ENCODE measurements at places on chromosomes 2 and 18.

- DNase-seq, result no peak
Observed at GRCh38 chr2:108924580-108925251, 64.3 kb downstream of the EDAR start.

DNA sequence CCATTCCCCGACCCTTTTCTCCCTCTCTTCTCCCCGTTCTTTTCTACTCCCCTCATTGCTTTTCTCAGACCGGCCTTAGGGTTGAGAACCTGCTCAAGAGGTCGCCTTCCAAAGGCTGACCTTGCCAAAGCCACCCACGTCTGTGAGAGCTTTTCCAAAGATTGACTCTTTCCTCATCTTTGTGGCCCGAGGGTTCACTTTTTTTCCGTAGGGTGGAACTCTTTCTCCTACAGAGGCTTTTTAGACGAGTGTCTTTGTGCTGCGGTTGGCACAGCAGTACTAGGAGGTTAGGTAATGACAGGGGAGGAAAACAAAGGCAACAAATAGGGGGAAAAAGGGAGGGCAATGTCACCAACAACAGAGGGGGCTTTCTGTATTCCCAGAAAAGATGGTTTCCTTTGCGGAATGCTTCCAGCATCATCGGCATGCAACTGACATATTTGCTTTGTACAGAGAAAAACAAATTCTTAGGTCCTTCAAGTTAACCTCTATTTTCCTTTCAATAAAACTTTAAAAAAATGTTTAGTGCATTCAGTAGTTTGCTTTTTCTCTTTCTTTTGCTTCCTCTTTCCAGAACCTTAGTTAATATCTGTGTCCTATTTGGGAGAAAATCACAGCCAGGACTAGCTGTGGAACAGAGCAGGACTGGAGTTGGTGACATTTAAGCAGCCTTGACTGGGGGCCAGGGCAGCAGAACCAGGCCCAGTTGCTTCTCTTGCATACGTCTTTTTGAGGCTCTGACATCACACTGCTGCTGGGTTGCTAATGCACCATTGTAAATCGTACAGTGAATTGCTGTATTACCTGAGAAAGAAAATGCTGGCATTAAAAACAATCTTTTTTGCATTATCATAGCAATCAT lies 188.1 kb upstream of the FANCL start:
- no peak for DNase-seq

GRCh38 chr2:147689220-147689909 lies 155.5 kb upstream of the ACVR2A start:
- peak; percentile 93 for DNase-seq

- DNase-seq, result no peak
Observed at GRCh38 chr2:158502974-158503373, 46.2 kb downstream of the PKP4 start.

DNA sequence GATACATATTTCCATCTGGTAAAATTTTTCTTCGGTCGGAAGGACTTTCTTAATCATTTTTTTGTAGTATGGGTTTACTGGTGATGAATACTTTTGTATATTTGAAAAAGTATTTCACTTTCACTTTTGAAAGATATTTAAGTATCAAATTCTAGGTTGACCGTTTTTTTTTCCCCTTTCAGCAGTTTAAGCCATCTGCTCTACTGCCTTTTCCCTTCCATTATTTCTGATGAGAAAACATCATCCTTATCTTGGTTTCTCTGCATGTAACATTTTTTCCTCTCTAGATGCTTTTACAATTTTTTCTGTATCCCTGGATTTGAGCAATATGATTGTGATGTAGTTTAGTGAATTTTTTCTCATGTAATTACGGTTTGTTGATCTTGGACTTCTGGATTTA lies 87.0 kb downstream of the MTX2 start:
- no peak for DNase-seq

- peak; percentile 77 for DNase-seq
Observed at GRCh38 chr2:127695491-127696472, 5.5 kb upstream of the SFT2D3 start.

DNA sequence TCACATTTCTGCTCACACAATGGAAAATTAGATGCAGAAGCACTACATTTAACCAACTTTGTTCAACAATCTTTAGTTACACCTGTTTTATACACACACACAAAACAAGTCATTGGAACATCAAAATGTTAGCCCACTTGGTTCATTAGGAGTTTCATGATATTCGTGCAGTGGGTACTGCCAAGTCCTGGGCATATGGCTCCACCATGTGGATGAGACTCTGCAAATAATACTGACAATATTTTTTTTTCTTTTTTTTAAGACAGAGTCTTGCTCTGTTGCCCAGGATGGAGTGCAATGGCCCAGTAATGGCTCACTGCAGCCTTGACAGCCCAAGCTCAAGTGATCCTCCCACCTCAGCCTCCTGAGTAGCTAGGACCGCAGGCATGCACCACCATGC lies 34.5 kb upstream of the GRB14 start:
- DNase-seq, result no peak

- no peak for DNase-seq
Observed at GRCh38 chr18:43170586-43170985, 55.1 kb upstream of the RIT2 start.

DNA sequence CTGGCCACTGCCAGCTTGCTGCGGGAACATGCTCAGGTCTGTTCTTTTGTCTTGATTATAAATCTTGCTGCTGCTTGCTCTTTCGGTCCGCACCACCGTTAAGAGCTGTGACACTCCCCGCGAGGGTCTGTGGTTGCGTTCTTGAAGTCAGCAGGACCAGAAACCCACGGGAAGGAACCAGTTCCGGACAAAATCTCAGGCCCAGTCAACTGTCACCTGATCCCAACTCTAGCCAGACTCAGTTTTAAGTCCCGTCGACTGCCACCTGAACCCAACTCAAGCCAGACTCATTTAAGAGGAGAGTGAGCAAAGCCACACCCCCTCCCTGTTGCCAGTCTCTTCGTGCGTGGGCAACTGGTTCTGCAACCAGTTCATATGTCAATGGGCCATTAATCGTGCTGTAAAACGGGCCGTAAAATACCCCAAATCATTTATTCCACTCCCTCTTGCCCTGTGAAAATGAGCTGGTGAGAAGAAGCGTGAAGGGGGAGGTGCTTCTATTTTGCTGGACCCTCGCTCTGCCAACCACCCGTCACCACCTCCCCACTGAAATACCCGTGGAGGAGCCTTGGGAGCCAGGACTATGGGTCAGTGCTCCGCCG lies 224.3 kb downstream of the NDUFA10 start:
- DNase-seq, result no peak

GRCh38 chr2:128549646-128550260 lies 231.1 kb upstream of the HS6ST1 start:
- DNase-seq, result no peak

GRCh38 chr2:114495046-114495445 lies 52.6 kb downstream of the DPP10 start:
- no peak for DNase-seq

DNA sequence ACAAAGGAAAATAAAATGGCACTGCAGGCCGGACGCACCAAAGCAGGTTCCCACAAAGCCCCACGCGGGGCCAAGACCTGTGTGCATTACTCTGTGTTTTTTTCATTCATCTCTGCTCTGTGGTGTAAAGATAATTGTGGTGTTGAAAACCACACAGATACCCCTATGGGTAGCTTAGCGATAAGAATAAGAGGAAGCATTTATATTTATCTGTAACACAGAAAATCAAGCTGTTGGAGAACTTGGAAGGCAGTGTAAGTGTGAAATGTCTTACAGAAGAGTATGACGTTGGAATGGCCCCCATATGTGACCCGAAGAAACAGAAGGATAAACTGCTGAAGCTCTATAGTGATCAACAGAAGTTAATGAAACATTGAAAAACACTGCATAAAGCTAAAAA lies 20.3 kb upstream of the MARCO start:
- no peak for DNase-seq

DNA sequence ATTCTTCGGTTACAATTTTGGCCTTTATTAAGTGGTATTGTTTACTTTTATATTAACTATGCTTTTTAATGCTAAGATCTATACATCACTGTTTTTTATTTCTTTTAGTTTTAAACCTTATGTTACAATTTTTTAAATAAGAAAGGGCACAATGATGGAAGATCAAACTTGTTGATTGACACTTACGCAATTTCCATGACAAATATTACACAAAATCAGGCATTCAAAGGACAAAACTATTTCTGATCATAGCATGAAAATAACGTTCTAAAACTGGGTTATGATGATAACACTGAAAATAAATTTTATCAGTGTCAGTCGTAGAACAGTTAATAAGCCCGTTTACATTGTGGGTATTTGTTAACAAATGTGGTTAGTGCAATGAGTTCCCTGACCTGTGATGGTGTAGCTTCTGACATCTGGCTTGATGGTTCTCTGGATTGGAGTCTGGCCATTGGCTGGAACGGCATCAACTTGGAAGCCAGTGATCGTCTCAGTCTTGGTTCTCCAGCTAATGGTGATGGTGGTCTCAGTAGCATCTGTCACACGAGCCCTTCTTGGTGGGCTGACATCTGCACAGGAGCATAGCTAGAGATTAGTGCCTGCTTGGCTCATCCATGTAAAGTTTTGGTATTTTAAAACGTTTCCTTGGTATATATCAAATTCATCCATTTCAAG lies 59.6 kb downstream of the FN1 start:
- no peak for DNase-seq

DNA sequence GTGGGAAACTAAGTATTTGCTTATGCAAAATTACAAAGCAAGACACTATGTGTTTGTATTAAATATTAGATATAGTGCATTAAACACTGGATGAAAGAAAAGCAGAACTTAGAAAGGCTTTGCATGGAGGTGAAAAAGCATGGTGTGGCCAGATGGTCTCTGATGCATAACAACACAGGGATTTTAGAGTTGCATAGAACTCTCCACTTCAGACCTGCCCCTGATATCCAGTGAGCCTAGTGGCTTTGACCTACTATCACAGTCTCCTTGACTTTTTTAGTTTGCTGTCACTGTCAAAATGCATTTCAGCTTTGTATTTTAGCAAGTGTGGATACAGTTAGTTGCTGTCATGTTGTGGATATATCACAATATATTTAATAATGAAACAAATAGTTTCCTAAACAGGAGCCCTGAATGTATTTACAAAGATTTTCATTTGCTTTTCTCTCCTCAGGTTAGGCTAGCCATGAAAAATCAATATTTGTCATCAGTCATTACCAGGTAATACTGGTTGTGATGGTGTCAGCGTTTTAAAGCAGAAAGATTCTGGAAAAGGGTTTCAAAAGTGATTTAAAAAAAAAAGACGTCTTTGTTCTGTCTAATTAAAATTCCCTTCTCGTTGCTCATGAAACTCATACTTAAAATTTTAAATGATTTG lies 5.2 kb downstream of the CSRNP3 start:
- DNase-seq, result no peak

GRCh38 chr2:223420048-223420447 lies 182.1 kb downstream of the SCG2 start:
- no peak for DNase-seq

DNA sequence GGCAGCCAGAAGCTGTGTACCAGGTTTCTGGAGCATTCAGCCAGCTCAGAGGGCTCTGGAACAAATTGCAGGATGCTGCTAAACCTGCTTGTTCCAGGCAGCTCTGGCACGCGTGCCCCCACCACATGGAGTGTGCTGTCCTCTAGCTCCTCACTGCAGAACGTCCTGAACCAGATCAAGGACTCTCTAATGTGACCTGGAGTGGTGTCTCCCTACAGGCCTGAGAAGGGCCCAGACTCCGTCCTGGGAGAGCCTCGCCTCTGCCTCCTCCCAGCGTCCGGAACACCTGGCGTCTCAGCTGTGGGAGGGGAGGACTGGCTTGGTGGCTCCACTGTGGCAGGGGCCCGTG lies 115.6 kb upstream of the GPC1 start:
- DNase-seq, result no peak

DNA sequence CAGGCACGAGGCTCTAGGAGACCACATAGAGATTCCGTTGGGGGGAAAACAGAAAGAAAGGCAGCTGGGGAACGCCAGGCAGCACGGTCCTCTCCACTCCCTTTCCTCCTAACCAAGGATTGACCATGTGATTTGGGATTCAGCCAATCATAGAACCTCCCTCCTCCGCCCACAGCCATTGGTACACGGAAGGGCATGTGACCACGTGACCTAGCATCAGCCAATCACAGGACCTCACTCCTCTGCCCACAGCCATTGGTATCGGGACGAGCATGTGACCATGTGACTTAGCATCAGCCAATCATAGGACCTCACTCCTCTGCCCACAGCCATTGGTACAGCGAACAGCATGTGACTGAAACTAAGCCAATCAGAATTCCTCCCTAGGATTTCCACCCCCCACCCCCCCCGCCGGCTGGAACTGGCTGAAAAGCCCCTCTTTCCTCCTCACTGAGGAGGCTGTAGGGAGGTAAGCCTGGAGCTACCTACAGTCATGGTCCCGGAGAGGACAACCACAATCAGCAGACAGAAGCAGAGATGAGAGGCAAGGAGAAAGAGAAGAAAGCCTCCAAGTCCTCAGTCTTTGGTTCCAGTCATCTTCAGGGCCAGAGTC lies 7.6 kb downstream of the SERPINE2 start:
- DNase-seq, result no peak
